ENCODE measurements at places on chromosomes 5 and 9.

DNA sequence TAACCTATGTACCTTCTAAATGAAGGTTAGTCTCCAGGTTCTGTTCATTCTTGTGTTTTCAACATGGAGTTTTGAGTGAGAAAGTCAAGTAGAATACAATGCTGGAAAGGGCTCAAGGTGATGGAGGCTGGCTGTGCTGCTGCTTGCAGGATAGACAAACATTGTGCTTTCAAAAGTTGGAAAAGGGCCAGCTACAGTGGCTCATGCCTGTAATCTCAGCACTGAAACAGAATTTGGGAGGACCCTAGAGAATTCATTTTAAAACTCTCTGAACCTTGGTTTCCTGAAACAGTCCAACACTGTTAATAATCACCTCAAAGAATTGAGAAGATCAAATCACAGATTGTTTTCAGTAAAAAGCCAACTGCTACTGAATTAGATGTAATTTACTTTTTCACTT lies 15.4 kb upstream of the IARS1 start:
- no peaks in the 10 kb centered on the region for H3K4me1 ChIP-seq
- no peak for DNase-seq
- H3K27ac ChIP-seq: no peak overlapping the region
- H3K36me3 ChIP-seq: peaks cover 56% of the 10 kb centered on the region

GRCh38 chr5:173755319-173755718 lies 132.8 kb upstream of the CPEB4 start:
- H3K4me1 ChIP-seq: no peaks in the 10 kb centered on the region
- DNase-seq: no peak
- H3K27ac ChIP-seq: no peak overlapping the region
- H3K4me3 ChIP-seq: no peak overlapping the region
- H3K36me3 ChIP-seq: no peaks in the 10 kb centered on the region

DNA sequence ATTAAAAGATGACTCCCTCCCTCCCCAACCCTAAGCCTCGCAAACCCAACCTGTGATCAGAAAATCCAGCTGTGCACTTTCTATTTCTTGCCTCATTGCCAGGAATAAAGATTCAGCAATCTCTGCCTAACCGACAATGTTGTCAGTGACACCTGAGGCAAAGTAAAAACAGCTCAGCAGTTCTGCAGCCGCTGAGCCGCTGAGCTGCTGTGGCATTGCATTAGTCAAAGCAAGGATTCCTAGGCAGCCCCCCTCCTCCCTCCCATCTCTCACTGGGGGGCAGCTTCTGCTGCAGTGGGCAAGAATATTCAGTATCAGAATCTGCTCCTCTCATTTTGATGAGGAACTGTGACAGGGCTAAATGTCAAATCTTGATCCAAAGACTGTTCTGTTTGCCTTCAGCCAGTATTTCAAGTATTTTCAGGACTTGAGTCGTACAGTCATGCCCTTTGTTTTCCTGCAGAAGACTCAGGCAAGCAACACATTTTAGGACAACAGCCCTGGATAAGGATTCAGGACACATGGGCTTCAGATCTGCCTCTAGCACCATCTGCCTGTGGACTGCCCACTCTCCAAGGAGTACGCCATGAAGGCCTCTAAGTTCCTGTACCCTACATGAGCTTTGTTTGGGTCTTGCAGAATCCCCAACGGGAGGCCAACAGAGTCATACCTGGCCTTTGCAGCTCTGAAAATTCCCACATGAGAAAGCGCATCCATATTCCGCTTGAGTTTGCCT lies 41.1 kb upstream of the DAP start:
- no peaks in the 10 kb centered on the region for H3K27me3 ChIP-seq
- H3K36me3 ChIP-seq: no peaks in the 10 kb centered on the region
- H3K4me3 ChIP-seq: no peak overlapping the region
- no peaks in the 10 kb centered on the region for H3K4me1 ChIP-seq
- no peak overlapping the region for H3K27ac ChIP-seq

DNA sequence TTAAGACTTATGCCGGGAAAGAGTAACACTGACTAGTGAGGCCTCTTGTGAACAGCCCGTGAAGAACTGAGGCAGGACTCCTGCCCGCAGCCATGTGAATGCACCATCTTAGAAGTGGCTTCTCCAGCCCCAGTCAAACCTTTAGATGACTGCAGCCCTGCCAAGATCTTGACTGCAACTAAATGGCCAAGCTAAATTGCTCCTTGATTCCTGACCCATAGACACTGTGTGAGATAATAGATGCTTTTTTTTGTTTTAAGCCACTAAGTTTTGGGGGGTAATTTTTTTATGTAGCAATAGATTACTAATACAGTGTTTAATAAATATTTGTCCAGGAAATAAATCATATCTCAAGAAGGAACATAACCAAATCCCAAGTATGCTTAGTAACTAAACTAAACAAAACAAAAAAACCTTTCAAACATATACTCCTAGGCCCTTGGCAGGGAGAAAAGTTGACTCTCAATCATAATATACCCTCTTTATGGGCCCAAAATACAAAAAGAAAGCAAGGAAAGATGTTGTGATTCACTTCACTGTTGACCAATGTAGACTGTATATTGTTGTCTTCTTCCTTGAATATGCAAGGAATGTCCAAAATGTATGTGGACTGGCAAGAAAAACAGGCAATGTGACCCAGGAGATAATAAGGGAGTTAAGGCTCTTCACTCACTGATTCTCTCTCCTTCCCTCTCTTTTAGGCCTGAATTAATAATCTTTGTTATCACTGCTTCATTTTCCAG lies 79.7 kb upstream of the ZNF366 start:
- H3K4me3 ChIP-seq: no peak overlapping the region
- no peak for DNase-seq
- no peaks in the 10 kb centered on the region for H3K36me3 ChIP-seq
- no peak overlapping the region for H3K27ac ChIP-seq
- H3K4me1 ChIP-seq: no peaks in the 10 kb centered on the region

Measured in esophagus squamous epithelium (tissue), 5 donors.